Posterior vena cava (tissue), 2 donors: ENCODE measurements at places on chromosomes 3 and 15. TPM values are rescaled to one million over a fixed set of nuclear protein-coding genes. Genes with fewer than 3 reads are reported as not detected.

GRCh38 chr3:125219261-125219701, 6.7 kb upstream of the SLC12A8 start:
- DNase-seq, result no peak

DNA sequence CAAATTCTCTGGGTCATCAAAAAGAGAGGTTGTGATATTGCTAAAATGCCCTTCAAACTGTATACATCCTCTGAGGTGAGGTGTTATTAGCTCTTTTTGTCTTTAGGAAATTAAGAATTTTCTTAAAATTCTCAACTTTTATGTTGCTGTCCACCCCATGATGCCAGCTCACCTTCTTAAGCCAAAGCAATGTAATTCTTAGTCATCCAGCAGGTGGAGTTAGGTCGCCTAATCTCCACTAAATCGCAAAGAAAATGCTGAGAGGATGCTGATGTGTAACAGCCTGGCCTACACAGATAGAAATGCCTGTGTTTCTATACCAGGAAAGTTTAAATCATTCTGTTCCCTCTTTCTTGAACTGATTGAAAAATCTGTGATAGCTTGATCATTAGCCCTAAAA, 770.2 kb upstream of the ALCAM start:
- no peak for DNase-seq

The MEIS2 gene
- total RNA-seq, result 55.2 TPM

- DNase-seq, result no peak
These were observed 68.0 kb downstream of the C3orf70 start for GRCh38 chr3:185084901-185085300.
